Fibroblast of skin of scalp (primary cell): ENCODE measurements at places on chromosomes 3 and 15.

- DNase-seq, result peak; percentile 75
These were observed 3.0 kb upstream of the GPR87 start for GRCh38 chr3:151319628-151320027.

DNA sequence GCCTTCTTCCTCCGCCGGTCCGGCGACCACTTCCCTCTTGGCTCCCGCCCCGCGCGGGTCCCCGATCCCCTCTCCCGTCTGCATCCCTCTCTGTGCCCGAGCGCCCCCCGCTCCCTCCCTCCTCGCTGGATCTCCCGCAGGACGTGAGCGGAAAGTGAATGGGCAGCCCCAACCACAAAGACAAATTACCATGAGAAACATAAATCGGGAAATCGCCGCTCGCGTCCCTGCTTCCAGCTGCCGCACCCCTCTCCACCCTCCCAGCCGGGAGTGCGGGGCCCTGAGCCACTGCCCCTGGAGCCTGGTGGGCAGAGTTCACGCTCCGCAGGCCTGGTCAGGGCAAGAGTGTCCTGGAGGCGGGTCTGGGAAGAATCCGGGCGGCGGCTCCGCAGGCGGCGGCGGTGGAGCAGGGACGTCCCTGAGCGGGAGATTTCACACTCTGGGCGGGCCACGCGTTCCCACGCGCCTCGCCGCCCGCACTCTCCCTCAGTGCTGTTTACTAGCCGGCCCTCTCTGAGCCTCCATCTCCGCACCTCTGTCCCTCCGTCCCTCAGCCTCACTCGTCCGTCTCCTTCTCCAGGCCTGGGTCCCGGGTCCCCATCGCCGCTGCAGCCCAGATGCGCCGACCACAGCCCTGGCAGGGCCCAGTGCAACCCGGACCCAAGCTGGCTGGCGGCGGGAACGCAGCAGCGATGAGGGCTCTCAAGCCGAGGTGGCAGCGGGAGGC is 835 bp downstream of the SEMA5B start:
- DNase-seq, result no peak

GRCh38 chr3:47855461-47856383 is 52.8 kb downstream of the DHX30 start:
- no peak for DNase-seq

DNA sequence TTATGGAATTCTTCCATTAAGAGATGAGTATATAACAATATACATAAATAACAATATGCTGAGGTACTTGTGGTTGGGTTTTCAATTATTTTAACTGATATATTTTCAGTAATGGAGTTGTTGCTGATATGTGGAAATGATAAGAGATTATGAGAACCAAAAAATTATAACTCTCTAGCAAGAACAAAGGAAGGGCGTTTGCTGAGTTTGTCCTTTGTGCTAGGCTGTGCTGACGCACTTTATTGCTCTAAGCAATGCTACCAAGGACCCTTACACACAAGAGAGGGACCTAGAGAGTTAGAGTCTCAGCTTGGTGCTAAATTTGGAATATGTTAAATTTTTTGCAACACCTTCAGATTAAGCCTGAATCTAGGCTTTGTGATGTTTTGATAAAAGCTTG is 24.1 kb downstream of the CFAP91 start:
- no peak for DNase-seq

DNA sequence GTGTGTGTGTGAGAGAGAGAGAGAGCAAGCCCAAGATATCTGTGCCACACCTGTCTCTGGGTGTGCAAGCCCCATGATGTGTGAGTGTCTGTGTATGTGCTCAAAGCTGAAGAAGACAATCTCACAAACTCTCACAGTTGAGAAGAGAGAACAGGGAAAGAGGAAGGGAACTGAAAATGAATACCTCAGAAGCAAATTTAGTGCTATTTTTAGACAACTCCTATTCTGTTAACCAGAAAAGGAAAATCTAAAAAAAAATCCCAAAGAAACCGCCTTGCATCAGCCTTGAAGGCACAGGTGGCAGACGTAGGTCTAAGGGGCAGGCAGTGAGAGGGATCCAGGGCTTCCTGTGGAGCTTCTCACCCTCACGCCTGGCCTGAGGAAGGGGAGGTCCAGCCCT is 47.8 kb downstream of the ATP2B2 start:
- no peak for DNase-seq

GRCh38 chr3:124888482-124889441 is 1.6 kb upstream of the ITGB5 start:
- DNase-seq, result no peak

- no peak for DNase-seq
These were observed 64.9 kb downstream of the MEF2A start for GRCh38 chr15:99630607-99631131.

DNA sequence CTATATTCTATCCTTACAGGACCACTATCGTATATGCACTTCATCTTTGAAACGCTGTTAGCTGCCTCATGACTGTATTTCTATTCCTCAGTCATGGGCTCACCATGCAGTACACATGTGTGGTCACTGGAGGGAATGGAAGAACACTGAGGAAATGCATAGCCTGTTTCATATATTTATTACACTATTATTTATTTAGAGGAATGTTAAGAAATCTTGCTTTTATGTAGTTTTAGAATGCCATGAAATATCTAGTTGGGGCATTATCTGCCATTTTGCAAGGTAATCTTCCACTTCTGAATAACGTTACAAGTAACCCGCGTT is 155.7 kb downstream of the IGF1R start:
- no peak for DNase-seq

- DNase-seq, result no peak
These were observed 35.0 kb upstream of the CAPN7 start for GRCh38 chr3:15171096-15171495.

- DNase-seq, result no peak
These were observed 654.0 kb upstream of the KCNMB2 start for GRCh38 chr3:177882124-177882648.

DNA sequence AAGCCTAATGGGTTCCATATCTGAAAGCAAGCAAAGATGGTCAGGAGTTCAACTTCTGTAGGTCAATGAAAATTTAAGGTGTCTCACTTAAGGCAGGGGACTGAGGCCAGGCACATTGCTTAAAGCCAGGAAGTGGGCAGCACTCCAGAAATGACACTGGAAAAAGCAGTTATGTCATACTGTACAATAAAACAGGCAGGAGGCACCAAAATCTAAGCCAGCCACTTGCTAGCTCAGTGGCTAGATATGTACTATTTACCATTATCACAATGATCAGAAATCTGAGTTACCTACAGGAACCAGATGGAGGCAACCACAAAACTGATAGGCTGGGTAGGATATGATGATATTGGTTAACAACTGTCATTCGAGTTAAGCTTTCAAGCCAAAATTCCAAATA is 57.3 kb downstream of the FRMD5 start:
- peak; percentile 6 for DNase-seq

DNA sequence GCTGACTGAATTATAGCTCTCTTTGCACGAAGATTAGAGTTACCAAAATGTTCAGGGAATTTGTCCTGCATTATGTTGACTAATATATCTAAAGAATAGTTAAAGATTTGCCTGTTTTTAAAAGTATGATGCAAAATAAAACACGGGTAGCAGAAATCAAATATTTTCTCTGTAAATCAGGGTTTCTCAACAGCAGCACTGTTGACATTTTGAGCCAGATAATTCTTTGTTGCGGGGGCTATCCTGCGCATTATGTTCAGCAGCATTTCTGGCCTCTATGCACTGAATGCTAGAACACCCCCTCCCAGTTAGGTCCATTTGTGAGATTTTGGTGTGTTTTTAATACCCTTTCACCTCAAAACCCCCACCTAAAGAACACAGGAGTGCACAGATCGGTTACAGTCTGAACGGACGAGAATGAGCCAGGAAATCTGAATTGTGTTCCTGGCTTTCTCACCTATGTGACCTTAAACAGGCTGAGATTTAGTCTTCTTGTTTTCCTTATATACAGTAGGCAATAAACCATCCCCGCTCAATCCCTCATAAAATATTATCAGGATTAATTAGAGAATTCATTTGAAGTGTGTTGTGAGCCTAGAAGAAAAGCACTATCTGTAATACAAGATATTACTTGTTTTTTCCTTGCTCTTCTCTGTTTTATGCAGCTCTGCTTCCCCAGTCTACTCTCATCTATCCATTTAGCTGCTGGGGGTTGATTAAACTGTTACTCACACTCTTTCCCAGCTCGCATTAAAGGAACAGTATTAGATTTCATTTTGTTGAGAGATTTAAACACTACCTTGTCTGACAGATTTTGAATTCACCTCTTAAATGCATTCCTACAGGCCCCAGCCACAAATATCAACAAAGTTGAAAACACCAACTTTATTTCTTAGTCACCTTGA is 247.5 kb upstream of the GOLIM4 start:
- DNase-seq, result no peak

DNA sequence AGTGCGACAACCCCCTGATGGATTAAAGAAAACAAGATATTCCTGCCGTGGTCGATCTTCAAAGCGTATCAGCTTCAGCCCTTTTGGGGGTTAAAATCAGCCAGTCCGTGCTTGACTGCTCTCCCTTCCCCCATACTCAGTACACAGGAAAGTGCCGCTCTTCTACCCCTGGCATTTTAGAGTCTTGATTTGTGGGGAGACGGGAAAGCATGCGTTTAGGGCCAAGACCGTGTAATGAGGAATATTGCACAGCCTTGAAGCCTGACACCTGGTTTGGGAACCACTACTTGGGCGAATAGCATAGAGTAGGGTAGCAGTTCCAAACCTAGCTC is 540 bp upstream of the EDC3 start:
- no peak for DNase-seq

DNA sequence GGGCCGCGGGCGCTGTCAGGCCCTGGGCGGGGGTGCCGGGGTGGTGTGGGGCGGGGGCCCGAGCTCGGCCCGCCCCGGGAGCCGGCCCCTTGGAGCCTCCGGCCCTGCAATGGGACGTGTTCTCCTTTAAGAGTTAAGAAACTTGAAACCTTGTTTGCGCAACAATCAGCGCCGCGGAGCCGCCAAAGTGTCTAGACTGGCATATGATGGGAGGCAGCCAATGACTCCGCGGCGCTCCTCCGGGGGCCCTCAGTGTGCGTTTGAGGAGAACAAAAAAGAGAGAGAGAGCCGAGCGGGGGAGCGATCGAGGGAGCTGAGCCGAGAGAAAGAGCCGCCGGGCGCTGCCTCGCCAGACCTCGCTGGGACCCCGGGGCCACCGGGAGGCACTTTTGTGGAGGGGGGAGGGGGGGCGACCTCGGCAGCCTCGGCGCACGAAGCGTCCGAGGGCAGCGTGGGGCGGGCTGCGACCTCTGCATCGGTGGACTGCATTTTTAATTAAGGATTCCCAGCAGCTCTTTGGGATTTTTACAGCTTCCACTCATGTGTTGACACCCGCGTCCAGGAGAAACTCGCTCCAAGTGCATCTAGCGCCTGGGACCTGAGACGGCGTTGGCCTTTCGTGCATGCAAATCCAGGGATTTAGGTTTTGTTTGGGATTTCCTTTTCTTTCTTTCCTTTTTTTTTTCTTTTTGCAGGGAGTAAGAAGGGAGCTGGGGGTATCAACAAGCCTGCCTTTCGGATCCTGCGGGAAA is at the start of gene SMAD6:
Gene SMAD6, plus strand, starts transcription at position 202 of the 752 bp plus-strand sequence. CDS start 1,023 bp downstream, outside the sequence.
- peak; percentile 99 for DNase-seq

DNA sequence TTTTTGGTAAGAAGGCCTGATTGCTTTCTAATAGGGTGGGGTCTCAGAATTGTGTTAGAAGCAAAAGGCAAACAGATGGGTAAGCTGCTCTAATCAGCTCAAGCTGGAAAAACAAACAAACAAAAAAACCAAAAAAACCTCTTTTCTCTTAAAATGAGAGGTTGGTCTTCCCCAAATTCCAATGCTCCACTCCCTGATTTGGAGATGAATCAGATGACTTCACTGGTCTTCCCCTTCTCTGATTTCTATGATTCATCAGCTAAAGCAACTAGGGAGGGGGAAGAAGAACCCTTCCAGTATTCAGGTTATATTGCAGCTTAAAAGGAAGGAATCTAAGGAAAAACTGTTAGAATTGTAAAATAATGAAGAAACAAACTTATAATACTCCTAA is 9.6 kb upstream of the ANXA2 start:
- peak; percentile 87 for DNase-seq

DNA sequence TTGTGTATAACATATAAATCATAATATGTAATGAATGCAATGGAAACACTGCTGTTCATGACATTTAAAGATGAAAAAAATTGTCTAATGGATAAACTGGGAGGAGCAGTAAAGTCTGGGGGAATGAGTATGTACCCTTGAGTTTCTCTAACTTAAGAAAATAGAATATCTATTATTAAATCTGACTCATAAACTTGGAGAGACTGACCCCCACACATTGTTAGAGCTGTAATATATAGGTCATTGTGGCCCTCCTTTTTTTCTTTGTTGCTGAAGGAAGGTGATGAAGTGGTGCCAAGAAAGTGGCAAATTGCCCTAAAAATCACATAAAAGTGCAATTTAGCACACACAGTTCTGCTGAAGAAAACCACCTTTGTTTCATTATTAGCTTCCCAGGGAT is 389.8 kb upstream of the RARB start:
- DNase-seq, result peak; percentile 48

DNA sequence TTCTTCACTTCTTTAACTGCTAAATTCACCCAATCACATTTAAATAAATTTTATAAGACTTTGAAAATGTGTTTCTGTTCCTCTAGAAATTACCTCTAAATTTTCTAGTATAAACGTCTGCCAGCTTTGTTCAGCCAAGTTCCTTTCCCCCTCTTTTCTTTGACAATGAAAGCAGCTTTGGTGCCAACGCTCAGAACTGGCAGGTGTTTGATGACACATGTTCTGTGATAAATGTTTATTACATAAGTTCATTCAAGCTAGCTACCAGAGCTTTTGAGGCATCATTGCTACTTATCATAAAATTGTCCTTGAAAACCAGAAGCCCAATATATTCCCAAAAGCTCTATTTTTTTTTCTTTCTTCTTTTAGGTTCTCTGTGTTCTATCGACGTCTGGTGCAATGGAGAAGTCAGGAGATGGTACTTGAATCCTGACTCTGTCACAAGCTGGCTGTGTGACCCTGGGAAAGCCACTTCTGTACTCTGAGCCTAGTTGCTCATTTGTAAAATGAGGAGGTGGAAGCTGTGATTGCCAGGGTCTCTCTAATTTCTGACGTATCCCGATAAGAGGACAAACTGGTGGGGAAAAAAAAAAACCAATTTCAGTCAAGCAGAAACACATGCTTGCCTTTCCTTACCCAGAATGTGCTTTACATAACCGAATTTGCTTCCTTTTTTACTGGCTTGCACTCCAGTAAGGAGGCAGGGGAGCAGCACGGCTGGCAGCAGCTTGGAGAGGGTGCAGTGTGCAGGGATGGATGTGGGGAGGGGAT is 187.1 kb upstream of the LPP start:
- DNase-seq, result no peak
